ENCODE measurements at places on chromosomes 7 and 10.

DNA sequence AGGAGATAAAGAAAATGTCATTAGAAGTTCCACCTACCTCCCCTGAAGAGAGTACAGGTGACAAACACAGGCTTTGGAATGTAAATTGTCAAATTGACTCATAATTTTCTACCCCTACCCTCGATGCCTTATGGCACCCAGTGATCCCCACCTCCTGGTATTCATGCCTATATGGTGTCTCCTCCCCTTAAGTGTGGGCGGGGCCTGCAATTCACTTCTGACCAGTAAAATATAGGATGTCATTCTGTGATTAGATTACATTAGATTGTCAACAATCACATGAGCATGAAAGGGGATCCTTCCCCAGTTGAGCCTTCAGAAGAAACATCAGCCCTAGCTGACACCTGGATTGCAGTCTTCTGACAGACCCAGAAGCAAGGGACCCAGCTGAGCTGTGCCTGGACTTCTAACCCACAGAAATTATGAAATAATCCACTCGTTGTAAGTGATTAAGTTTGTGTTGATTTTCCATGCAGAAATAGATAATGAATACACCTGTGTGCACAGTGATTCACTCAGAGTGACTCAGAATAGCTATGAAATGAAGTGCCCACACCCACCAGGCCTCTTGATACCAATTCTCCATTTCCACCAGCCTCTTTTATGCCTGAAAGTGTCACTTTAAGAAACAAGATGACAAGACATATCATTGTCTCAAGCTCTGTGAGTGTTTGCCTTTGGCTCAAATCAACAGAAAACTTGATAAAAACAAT lies 8.5 kb upstream of the SLC39A12 start:
- no peak for DNase-seq

DNA sequence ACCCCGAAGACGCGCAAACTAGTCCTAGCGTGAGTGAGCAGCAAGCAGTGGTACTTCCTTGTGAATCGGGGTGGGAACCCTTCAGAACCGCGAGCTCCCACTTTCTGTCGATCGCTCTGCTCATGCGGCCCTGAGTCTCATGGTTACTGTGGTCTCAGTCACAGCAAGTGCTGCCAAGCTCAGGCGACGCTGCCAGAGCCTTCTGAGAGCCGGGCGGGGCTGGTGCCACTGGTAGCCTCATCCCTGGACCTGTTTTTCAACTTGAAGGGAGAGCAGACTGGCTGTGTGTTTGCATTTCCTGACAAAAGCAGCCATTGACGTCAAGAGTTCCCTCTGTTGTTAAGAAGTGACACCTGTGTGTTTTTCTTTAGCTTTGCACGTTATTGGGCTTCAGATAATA lies 32.9 kb upstream of the BHLHA15 start:
- no peak for DNase-seq

DNA sequence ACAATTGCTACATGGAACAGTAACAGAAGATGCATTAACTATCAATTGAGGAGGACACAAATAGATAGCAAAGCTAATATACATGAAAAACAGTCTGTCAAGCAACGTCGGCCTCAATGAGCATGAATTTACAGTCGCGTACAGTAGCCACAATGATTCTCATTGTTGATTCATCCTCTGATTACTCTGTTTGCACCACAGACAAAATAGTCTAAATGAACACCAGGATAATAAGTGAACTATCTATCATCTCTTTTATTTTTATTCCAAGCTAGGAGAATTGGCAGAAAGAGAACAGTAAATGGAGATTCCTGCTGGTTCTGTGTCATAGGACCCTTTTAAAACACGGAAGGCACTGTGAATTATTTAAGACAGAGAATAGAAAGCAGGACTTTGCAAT lies 108.5 kb downstream of the EVX1 start:
- DNase-seq: no peak

- no peak for DNase-seq
Observed at GRCh38 chr7:26101361-26102151, 50.4 kb upstream of the NFE2L3 start.

GRCh38 chr10:6233725-6234277 lies 31.1 kb downstream of the PFKFB3 start:
- DNase-seq: no peak

DNA sequence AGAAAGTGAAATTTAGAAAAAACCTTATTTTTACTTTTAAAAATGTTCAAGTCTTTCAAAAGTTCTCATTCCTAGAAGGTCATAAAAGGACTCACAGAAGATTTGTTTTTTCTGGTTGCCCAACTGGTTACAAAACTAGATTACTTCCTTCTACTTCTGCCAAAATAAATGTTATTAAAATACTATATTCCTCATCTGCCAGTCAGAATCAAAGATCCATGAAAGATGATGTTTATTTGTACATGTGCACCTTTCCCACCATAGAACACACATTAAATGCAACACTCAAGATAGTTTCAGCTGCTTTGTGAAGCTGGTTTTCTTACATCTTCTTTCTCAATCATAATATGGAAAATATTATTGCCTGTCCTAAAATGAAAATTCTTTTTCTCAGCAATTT lies 465.4 kb downstream of the ETV1 start:
- no peak for DNase-seq

Data from stromal cell of bone marrow (primary cell).